ENCODE measurements at places on chromosomes 5 and 9.

DNA sequence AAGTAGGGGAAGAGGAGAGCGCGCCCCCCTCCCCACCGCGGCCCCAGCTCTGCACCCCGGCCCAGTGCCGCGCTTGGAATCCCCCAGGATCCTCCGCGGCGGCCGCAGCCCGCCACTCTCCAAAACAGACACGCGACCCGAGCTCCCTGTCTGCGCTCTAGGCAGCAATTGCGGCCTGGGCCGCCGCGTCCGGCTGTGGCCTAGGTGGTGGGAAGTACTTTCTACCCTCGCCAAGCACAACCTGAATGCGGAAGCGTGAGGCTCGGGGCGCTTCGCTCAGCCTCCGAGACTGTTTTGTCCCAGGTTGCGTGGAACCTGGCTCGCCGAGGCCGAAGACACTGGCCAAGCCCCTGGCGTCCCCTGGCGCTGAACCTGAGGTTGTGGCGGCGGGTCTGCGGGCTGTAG lies 3.3 kb upstream of the FOXB2 start:
- no peak for DNase-seq

GRCh38 chr5:659496-660263 lies 33.5 kb downstream of the TPPP start:
- DNase-seq = no peak

DNA sequence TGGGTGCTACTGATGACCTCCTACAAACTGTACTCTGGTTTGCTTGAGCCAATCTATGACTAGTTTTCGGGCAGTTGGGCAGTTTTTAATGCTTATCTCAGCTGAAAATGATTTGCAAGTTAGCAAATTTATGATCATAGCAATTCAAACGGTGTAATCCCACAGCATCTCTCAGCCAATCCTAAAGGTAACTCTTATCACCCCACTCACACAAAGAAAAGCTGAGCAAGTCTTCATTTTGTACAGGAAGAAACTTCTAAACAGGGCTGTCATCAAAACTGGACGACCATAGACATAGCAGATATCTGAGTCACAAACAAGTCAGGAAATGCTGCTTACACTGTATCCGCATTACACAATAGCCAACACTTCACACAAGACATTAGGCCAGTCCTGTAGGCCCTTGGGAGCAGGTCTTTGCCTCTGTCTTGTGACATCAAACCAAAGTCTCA lies 2.6 kb upstream of the ENC1 start:
- DNase-seq = no peak

- DNase-seq = no peak
These were observed 60.6 kb upstream of the ABCA1 start for GRCh38 chr9:104988539-104988938.

DNA sequence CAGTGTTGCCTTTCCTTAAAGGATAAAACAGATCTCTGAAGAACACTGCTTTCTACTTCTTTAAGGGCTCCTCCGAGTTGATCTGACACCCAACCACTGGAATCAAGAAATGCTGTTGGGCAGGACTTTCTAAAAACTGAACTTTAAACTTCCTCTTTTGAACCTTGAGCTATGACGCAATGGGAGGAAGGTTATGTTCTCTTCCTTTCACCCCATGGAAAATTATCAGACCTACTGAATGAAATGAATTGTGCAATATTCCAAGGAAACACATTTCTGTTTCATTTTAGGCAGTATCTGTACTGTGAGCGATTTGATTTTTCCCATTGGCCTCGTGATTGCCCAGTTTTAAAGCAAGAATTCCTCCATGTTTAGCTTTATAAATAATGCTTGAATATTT lies 206.0 kb upstream of the PRR16 start:
- no peak for DNase-seq

DNA sequence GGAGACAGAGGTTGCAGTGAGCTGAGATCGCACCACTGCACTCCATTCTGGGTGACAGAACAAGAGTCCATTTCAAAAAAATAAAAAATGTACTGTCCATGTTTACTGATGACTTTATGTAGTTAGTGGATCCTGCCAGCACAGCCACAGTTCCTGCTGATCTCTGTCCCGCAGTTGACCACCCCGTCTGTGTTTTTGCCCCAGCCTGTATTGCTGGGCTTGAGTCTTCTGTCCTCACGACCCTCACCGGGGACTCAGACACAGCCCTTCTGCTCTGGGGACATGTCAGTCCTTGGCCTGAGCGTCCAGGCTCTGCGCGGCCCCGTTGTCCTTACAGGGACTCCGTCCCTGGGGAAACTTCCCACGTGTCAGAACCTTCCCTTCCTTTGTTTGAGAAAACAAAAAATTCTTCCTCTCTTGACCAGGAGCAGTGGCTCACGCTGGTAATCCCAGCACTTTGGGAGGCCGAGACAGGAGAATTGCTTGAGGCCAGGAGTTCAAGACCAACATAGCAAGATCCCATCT lies 14.5 kb downstream of the SURF6 start:
- peak; percentile 4 for DNase-seq

DNA sequence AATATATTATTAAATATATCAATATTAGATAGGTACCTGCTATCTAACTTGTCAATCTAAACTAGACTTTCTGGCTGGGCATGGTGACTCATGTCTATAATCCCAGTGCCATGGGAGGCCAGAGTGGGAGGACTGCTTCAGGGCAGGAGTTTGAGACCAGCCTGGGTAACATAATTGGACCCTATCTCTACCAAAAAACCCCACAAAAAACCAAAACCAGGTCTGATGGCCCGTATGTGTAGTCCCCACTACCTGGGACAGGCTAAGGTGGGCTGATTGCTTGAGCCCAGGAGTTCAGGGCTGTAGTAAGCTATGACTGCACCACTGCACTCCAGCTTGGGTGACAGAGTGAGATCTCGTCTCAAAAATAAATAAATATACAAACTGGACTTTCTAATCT lies 55.0 kb downstream of the PJA2 start:
- DNase-seq = no peak

- no peak for DNase-seq
These were observed 473.5 kb upstream of the DAP start for GRCh38 chr5:11234501-11234911.

DNA sequence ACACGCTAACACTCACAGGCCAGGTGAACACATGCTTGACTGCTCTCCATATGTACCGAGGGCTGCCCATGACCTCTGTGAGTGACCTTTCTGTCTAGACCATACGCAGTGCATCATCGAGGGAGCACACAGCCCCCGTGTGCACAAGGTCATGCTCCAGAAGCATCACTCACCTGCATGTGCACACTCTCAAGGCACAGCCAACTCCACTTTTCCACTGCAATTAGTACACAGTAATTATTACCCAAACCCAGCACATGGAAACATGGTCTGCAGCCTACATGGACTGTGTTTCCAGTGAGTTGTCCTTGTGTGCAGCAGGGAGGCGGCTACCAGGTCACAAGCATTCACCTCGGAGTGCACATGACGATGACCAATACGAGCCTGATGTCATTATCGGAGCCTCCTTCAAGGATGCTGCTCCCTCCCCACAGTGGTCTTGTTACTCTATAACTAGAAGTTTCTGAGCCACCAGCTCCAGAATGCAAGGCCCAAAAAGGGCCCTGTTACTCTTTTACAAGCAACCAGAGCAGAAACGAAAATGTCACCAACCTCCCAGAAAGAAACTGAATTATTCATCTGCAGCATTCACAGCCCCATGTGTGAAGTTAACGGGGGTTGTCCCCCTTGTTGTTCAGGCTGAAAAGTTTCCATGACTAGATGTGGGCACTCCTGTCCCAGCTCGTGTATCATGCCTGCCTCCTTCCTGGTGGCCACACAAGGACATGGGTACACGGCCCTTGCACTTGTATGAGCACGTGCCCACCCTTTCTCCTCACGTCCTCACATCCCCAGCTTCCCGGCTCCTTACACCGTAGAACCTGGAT lies 31.2 kb downstream of the SEMA4D start:
- no peak for DNase-seq

DNA sequence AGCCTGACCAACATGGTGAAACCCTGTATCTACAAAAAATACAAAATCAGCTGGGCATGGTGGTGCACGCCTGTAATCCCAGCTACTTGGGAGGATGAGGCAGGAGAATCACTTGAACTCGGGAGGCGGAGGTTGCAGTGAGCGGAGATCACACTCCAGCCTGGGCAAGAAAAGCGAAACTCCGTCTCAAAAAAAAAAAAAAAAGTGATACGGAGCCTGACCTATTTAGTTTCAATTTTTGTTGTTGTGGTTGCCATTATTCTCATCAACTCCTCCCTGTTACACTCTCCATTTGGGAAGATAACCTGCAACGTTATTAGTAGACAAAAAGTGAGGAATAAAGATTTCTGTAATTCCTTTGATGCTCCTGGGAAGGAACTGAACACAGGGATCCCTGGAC lies 1.3 kb downstream of the STOM start:
- DNase-seq = no peak

DNA sequence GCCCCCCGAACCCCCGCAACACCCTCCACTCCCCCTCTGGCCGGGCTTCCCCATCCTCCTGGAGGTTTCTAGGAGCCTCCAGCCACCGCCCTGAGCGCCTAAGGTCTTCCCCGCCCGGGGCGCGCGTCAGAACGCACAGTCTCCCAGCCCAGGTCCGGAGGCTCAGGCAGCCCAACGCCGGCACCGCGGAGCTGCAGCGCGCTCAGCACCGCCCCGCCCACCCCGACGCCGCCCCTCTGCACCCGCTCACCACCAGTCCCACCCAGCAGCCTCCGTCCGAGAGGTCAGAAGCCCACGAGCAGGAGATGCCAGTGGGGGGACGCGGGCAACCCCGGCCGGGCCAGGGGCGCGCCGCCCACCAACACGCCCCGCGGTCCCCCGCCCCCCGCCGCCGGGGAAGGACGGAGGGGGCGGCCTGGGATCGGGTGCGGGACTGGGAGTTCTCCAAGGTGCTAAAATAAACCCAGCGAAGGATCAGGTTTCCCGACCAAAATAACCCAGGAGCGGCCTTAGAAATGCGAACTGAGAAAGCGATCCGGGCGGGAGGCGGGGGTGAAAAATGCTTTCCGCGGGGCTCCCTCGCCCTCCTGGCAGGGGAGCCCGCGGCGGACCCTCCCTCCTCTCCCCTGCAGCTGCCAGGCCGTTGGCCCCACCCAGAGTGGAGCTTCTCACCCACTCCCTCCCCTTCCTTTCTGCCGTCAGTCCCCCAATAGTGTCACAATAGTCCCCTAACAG lies 6.5 kb upstream of the FAM78A start:
- DNase-seq = no peak

DNA sequence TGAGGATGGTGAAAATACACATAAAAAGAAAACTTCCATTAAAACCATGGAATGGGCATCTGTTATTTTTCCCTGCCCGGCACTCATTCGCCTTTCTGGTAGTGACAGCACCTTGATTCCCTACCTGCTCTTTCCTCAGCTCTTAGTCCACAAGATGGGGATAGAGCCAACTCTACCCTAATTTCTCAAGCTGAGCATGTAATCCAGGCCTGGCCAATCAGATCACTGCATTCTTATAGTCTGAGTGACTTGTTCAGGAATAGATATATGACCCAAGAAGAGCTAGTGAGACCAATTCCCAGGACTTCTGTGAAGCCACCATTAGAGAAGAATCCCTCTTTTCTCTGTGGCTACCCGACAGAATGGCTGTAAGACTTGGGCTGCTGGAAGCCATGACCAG lies 58.1 kb downstream of the TSSK1B start:
- no peak for DNase-seq

GRCh38 chr9:129584136-129584535 lies 36.8 kb downstream of the C9orf50 start:
- peak; percentile 71 for DNase-seq

DNA sequence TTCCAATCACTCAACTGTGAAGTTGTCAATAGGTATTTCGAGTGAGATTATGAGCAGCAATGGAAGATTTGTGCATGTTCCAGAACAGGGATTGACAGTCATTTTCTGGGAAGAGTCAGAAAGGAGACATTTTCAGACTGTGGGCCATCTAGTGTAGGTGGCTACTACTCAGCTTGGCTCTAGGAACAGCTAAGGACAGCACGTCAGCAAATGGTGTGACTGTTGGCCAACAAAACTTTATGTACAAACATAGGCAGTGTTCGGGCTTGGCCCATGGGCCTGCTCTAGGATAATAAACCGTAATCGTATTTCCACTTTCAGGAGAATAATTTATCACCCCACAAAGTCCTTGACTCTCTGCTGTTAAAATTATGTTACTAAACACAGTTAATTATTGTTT lies 143.6 kb downstream of the ADCY2 start:
- no peak for DNase-seq

DNA sequence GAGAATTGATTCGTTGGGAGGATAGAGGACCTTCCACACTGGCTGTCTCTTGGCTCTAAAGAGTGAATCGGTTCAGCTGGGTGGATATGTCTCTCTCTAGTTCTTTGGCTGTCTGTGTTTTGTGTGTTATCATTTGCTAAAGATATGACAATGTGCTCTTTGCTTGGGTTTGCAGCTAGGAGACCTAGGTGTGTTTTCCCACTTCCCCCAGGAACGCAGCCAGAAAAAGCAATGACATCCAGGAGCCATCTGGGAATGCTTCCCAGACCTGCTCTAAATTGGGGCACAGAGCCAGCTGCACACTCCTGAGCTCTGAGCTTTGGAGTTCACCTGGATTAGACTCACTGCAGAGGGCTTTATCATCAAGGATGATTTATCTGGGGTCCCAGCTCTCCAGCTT lies 12.8 kb upstream of the PDZD2 start:
- DNase-seq = no peak

DNA sequence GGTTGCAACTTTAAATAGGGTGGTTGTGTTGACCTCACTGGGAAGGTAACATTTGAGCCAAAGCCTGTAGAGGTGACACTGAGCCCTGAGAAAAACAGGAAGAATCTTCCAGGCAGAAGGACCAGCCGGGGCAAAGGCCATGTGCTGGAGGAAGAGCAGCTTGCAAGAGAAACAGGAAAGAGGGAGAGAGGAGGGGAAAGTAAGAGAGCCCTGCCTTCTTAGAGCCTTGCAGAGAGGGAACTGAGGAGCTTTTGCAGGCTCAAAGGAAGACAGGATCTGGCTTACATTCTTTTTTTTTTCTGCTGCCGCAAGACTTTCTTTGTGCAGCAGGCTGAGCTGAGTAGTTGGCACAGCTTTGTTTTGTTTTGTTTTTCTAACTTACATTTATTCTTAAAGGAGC lies 17.4 kb downstream of the C9orf153 start:
- DNase-seq = no peak

GRCh38 chr9:109863961-109864360 lies 84.0 kb downstream of the PALM2AKAP2 start:
- no peak for DNase-seq

DNA sequence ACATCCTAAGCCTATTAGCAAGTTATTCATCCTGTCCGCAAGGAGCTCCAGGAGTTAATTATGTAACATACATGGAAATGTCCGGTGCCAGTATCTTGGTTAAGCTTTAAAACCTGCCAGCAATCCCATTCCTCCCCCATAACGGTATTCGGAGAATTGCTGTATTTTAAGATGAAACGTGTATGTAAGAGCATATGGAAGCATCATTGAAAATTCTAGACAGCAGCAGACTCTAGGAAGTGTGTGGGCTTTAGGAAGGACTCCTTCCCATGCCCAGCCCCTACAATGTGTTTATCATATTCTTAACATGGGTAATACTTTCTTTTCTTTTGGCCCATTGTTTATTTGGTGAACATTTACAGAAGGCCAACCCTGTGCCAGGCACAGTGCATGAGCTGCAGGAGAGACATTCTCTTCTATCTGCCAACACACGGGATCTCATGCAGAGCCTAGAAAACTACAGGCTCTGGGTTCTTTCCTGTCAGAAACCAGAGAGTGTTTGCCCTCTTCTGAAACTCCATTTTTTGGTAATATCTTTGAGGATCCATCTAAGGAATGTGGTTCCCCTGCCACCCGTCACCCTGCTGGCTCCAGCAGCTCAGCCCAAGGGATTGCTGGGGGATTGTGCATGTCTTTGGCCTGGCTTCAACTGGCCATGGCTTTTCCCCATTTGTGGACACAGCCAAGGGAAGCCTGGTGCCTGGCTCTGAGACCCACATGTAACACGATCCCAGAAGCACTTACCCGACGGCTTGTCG lies 15.1 kb downstream of the ANGPTL2 start:
- DNase-seq = no peak

Data from right forelimb (tissue), 1 donor.